ENCODE measurements at places on chromosomes 6 and 20. TPM values are rescaled to one million over a fixed set of nuclear protein-coding genes. Genes with fewer than 3 reads are reported as not detected.

Gene CNBD2
- 5.9 TPM for total RNA-seq

Gene GNAS-AS1
- not detected for total RNA-seq

Gene ELMO2
- total RNA-seq, result 19.8 TPM

Gene ZNF334
- total RNA-seq, result not detected

Gene CST7
- total RNA-seq, result not detected

Gene GCLC
- total RNA-seq, result 95.3 TPM

Gene DDRGK1
- total RNA-seq, result 73.3 TPM

Gene LPA
- total RNA-seq, result 0.07 TPM
